Inflammatory macrophage treated with lipopolysaccharide for 4 hours (primary cell): ENCODE measurements at places on chromosomes 16 and 17.

DNA sequence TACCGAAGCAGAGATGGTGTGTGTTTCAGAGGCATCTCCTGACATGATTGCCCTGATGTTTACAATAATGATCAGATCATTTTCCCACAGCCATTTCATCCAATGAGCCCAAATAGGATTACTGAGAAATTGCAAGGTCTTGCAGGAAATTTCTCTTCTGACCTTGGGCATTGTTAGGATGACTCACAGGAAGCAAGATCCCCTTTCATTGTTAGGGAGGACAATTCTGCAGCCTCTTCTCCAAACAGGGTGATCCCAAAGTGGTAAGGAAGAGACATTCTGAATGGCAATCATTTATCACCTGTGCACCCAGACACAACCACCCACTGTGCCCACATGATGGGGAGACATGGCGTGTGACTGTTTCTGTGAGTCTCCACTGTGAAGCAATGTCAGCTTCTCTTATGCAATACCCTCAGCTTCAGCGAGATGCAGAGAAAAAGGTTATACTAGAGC lies 306.7 kb upstream of the XYLT1 start:
- DNase-seq = no peak

DNA sequence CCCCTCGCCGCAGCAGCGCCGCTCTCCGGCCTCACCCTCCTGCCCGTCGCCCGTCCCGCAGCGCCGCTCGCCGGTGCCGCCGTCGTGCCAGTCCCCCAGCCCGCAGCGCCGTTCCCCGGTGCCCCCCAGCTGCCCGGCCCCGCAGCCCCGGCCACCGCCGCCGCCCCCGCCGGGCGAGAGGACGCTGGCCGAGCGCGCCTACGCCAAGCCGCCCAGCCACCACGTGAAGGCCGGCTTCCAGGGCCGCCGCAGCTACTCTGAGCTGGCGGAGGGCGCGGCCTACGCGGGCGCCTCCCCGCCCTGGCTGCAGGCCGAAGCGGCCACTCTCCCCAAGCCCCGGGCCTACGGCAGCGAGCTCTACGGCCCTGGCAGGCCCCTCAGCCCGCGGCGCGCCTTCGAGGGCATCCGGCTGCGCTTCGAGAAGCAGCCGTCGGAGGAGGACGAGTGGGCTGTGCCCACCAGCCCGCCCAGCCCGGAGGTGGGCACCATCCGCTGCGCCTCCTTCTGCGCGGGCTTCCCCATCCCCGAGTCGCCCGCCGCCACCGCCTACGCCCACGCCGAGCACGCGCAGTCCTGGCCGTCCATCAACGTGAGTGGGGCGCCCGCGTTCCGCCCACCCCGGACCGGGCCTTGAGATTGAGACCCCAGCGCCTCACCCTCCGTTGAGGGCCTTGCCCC lies 15.0 kb downstream of the TBKBP1 start:
- DNase-seq = no peak

DNA sequence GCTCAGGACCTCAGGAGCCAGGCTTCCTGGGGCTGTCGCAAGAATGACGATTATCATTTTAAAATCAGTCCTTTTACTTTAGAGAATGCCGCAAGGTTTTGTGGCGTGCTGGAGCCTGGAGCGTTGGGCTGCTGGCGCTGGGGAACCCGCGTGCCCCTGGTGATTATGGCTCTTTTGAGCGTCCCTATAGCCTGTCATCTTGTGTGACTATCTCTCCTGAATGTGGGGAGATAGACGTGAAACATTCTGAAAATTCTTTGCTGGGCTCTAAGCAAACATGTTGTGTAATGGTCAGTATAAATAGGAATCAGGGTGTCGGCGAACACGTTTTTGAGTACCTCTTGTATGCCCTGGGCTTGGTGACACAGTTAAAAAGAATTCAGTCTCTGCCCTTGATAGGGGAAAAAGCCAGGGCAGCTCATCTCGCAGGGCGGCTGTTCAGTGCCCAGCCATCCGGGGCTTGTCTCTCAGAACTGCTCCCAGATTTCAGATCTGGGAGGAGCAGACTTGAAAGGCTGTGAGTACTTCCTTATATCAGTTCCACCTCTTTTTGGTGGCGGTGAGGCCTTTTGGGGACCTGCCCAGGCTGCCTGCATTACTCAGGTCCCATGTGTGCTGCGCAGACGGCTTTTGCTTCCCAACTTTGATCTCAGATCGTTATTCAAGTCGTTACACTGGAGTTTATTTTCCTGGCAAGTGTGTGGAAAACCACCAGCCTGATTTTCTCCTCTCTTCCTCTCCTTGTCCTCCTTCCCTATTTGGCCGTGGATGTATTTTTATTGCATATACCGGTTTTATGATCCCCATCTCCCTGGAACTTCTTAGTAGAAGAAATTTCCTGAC lies 973 bp downstream of the SLC7A6 start:
- peak; percentile 52 for DNase-seq

DNA sequence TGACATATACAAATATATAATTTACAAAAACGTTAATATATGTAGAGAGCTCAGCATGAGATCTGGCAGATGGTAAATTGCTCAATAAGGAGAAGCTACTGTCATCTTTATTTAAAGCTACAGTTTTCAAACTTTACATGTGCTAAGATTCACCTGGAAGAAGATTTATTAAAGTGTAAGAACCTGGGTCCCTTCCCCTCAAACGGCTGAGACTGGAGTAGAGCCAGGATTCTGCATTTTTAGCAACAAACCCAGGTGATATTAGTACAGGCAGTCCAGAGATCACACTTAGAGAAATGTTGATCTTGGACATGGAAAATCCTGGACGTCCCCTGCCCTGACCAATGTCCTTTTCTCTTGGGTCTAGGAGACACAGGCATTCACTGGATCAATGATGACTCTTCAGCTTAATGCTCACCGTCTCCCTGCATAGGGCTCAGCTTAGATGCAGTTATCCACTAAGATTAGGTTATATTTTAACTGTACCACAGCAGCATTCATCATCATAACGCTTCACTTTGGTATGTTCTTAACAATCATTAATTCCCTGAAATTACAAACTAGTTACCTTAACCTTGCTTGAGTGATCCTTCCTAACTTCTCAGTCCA lies 20.4 kb downstream of the CDR2 start:
- DNase-seq = no peak

- DNase-seq = no peak
Measured at GRCh38 chr16:46822270-46822669, 8.7 kb downstream of the C16orf87 start.

DNA sequence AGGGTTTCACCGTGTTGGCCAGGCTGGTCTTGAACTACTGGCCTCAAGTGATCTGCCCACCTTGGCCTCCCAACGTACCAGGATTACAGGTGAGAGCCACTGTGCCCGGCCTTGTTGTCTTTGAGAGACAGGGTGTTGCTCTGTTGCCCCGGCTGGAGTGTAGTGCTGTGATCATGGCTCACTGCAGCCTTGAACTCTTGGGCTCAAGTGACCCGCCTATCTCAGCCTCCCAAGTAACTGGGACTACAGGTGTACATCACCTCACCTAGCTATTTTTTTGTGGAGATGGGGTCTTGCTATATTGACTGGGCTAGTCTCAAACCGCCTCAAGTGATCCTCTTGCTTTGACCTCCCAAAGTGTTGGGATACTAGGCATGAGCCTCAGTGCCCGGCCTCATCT lies 68.4 kb downstream of the PGS1 start:
- DNase-seq = no peak
